ENCODE measurements at places on chromosomes 2 and 18. TPM values are rescaled to one million over a fixed set of nuclear protein-coding genes. Genes with fewer than 3 reads are reported as not detected.

The REG3G gene
- total RNA-seq: not detected

The ALK gene
- not detected for total RNA-seq

The GDF7 gene
- 0.17 TPM for total RNA-seq

The SGPP2 gene
- 19.8 TPM for total RNA-seq

The IL1RL2 gene
- not detected for total RNA-seq

The IL36B gene
- not detected for total RNA-seq

The WNT6 gene
- total RNA-seq: 1.5 TPM

The TRABD2A gene
- 1.4 TPM for total RNA-seq

The SCYGR4 gene
- not detected for total RNA-seq

The CACNB4 gene
- 2.3 TPM for total RNA-seq

The ACKR3 gene
- total RNA-seq: 18.8 TPM

The RBM43 gene
- total RNA-seq: 4.7 TPM

The CXCR1 gene
- total RNA-seq: not detected

The MC2R gene
- total RNA-seq: not detected

The RAD51AP2 gene
- 0.07 TPM for total RNA-seq

The LDLRAD4 gene
- 3.4 TPM for total RNA-seq

The ATP8B1 gene
- 21.9 TPM for total RNA-seq

The CRYGC gene
- total RNA-seq: not detected

The RIT2 gene
- total RNA-seq: not detected

The HOXD10 gene
- not detected for total RNA-seq
